ENCODE measurements at places on chromosomes 1 and 21.

GRCh38 chr1:223711747-223712193 lies 569 bp upstream of the CAPN2 start:
- DNase-seq: no peak

DNA sequence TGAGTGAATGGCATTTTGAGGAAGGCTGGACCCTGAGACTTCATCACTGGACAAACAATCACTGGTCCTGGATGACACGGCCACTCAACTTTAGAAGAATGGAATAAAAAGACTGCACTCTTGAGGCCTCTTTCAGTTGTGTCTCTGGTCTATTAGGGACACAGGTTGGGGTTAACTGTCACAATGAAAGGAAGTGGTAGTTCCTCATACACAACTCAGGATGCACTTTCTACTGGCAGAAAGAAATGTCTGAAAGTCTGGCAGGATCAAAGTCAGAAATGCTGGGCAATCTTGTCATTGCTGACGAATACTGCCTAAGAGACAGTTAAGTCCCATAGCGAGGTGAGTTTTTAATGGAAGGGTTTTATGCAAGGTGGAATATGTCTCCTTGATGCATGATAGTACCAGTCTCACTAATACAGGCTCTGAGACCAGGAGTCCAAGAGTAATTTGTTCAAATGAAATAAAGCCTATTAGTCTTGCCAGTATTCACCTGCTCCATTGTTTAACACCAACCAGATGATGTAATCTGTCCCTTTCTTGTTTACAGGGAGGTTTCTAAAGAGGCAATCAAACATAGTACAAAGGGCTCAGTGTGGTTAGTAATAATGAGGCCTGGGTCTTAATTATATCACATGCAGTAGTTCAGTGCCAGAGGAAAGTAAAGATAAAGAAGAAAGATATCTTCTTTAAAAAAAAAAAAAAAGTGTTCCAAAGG lies 11.2 kb upstream of the RRP15 start:
- DNase-seq: no peak

DNA sequence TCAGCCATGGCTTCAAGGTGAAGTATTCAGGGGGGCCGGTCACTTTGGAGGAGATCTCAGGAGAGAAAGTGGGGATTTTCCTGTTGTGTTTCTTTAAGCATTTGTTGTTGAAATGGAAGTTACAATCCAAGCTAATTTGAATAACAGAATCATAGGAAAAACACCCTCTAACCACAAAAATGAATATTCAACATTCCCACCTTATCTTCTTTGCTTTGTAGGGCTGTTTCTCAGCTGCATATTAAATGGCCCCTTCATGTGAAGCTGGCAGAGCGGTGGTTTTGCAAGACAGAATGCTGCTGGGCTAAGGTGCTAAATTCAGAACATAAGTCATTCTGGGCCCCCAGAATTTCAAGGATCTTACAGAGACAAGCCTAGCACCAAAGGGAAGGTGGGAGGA lies 279.0 kb downstream of the RRAGC start:
- no peak for DNase-seq

DNA sequence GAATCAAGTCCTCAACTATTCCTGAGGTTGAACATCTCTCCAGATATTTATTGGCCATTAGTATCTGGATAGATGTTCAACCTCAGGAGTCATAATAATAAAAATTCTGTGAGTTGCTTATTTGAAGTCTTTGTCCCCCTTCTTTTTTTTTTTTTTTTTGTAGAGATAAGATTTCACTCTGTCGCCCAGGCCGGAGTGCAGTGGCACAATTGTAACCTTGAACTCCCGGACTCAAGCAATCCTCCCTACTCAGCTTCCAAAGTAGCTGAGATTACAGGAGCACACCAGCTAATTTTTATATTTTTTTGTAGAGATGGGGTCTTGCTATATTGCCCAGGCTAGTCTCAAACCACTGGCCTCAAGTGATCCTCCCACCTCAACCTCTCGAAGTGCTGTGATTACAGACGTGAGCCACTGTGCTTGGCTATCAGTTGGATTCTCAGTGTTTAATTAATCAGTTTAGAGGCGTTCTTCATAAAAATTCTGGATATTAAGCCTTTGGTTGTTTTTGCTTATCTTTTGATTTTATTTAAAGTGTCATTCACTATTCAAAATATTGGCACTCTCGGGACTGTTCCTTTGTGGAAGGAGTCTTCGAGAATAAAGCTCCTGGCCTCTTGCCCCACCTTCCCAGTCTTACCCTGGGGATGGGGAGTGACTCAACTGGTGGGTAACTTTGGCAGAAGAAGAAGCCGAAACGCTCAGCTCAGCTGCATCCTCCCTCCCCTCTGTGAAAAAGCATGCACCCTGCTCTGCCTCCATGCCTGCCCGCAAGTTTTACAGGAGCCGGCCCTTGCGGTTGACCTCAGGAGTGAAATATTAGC lies 11.2 kb upstream of the HYI start:
- no peak for DNase-seq

DNA sequence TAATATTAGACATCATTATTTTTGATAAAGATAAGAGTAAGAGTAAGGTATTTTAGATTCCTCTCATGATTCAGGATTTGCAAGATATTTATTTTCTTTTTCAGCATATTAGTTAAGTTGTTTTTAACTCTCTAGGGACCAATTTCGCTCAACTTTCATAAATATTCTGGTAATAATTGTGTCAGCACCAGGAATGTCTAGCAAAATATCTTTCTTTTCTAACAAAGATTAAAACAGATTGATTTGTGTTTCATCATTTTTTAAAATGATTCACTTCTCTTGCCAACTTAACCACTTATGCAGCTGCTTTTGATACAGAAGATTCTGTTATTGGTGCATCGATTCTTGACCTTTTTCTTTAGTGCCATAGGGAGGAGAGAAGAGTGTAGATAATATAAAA lies 172.8 kb upstream of the PTGFR start:
- DNase-seq: no peak

- no peak for DNase-seq
These were observed 48.4 kb upstream of the KAZN start for GRCh38 chr1:14549897-14550620.

DNA sequence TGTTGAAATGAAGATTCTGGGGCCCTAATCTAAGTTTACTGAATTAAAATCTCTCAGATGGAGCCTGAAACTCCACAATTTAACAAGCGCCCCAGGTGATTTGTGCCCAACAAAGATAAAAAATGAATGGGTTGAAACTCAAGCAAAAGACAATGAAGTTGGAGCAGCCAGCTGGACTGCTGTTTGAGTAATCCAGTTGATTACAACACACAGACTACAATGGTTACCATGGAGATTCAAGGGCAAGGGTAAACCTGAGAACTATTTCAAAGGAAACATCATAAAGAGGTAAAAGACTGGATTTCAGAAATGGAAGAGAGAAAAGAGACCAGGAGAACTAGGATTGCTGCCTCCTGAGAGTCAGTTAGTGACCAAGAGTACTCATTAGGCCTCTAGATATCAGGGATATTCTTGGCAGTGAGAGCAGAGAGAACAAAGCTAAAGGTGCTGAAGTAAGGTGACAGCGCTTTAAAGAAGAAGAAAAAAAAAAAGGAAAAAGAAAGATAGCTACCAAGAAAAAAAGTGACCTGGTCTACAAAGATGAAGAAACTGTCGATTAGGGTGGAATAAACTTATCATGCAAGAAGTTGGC lies 44.5 kb downstream of the LRRC53 start:
- no peak for DNase-seq

- no peak for DNase-seq
These were observed 12.1 kb upstream of the LINGO4 start for GRCh38 chr1:151817353-151817730.

DNA sequence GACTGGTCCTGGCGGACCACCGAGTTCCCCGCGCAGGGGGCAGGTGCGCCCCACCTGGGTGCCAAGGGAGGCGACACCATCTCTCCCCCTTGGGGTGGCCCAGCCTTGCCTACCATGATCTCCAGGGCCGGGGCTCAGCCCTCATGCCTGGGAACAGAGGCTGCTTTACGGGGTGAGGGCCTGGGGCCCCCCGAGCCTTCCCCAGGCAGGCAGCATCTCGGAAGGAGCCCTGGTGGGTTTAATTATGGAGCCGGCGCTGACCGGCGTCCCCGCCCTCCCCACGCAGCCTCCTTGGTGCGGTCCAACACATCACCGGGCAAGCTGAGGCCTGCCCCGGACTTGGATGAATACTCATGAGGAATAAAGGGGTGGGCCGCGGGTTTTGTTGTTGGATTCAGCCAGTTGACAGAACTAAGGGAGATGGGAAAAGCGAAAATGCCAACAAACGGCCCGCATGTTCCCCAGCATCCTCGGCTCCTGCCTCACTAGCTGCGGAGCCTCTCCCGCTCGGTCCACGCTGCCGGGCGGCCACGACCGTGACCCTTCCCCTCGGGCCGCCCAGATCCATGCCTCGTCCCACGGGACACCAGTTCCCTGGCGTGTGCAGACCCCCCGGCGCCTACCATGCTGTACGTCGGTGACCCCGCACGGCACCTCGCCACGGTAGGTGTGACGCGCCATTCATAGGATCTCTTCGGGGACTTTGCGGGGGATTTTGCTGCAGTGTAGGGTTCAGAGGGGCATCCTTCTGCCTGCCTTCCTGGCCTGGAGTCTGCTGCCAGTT lies 38.2 kb downstream of the TP73 start:
- no peak for DNase-seq

- no peak for DNase-seq
These were observed 18.3 kb downstream of the NGF start for GRCh38 chr1:115319706-115320105.

GRCh38 chr1:188782220-188782841 lies 1695.3 kb downstream of the BRINP3 start:
- DNase-seq: no peak

DNA sequence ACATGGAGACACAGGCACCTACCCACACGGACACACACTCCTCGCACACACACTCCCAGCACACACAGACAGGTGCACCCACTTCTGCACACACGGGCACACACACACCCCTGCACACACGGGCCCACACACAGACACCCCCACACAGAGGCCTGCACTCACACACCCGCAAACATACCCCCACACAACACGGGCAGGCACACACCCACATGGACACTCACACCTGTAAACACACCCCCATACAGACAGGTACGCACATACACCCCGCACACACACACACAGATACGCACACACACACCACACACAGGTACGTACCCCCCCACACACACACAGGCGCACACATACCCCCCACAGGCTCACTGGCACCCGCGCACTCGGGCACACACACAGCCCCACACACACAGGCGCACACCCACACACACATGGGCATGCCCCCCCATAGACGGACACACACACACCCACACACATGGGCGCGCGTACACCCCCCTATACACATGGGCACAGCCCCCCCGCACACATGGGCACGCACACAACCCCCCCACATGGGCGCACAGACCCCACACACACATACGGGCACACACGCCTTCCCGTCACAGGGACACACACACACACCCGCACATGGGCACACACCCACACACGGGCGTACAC lies 6.1 kb downstream of the ATAD3A start:
- no peak for DNase-seq

- no peak for DNase-seq
These were observed 136.5 kb downstream of the ZZZ3 start for GRCh38 chr1:77545970-77546369.

- DNase-seq: no peak
These were observed 654.6 kb downstream of the ADGRL2 start for GRCh38 chr1:82455342-82455741.

DNA sequence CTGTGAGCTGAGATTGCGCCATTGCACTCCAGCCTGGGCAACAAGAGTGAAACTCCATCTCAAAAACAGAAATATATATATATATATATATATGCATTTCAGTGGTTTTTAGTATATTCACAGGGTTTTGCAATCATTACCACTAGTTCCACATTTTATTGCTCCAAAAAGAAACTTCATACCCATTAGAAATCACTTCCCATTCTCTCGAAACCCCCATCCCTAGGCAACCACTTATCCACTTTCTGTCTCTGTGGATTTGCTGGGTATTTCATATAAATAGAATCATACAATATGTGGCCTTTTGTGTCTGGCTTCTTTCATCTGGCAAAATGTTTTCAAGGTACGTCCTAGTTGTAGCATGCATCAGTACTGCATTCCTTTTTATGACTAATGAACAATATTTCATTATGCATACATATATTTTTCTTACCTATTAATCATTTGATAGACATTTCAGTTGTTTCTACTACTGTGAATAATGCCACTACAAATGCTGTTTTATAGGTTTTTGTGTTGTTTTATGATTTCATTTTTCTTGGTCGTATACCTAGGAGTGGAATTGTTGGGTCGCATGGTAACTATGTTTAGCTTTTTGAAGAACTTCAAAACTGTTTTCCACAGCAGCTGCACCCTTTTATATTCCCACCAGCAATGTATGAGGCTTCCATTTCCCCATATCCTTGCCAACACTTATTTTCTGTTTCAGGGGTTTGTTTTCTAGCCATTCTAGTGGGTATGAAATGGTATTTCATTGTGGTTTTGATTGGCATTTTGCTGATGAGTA lies 95.9 kb downstream of the PHTF1 start:
- DNase-seq: no peak

- no peak for DNase-seq
These were observed 69.9 kb downstream of the ATF6 start for GRCh38 chr1:161836018-161836417.

- no peak for DNase-seq
These were observed 792.9 kb upstream of the ADAMTS5 start for GRCh38 chr21:27759820-27760219.

DNA sequence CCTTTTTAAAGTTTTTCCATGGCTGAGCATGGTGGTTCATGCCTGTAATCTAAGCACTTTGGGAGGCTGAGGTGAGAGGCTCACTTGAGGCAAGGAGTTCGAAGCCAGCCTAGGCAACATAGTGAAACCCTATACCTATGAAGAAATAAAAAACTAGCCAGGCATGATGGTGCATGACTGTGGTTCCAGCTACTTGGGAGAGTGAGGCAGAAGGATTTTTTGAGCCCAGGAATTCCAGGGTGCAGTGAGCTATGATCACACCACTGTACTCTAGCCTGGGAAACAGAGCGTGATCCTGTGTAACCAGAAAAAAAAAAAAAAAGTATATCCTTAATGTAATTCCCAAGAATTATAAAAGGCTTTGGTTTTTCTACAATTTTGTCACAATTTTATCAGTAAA lies 17.4 kb downstream of the DEPDC1 start:
- no peak for DNase-seq

DNA sequence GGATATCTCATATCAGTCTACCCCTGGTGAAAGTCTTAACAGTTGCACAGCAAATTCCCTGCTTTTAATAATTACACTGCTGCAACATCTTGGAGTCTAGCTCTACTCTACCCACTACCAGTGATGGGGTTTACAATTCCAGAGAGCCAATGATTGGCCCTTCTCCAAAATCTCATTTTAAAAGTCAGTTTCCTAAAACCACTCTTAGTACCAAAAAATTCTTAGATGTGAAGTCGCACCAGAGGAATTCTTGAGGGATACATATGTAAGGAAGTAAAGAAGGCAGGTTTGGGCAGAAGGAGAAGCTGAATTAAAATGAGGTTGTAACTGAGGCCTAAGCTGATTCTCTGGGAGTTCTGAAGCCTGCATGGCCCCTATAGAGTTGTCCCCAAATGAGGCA lies 129.7 kb downstream of the BRINP2 start:
- DNase-seq: no peak

GRCh38 chr1:245809361-245809760 lies 654.6 kb downstream of the KIF26B start:
- no peak for DNase-seq
